GM19239 (cell line): ENCODE measurements at places on chromosomes 11 and 22.

DNA sequence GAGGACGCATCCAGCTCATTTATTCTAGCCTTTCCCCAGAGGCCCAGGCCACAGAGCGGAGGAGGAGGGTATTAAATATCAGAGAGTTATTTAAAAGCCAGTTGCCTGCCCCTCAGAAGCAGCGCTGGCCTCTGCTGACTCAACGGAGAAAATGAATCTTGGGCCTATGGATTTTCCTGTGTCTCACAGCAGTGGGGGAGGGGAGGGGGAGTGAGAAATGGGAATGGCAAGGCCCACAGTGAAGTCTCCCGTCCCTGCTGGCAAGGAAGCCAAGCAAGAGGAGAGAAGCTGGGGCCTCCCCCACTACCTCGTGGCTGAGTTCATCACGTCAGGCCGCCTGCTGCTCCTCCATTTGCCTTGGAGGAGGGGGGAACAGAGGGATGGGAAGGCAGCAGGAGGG is 4.5 kb upstream of the TPBGL start:
- no peak for DNase-seq

GRCh38 chr11:120494595-120494994 is 17.0 kb upstream of the GRIK4 start:
- DNase-seq: no peak

DNA sequence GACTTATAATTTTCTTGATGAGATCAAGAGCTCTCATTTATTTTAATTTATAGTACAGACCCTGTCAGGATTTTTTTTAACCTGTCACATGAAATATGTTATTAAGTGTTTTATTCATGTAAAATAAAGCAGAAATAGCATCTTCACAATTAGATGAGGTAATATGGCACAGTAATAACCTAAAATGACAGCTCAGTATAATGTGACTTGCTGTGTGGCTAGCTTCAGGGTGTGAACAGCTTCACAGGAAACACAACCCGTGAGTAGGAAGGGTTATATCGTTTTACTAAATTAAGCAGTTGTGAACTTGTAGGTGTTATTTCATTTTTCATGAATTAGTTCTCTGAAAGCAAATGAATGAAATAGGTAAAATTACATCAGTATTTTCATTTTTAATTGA is 366.9 kb upstream of the CHORDC1 start:
- no peak for DNase-seq

GRCh38 chr11:67400251-67400941 is 1.3 kb downstream of the PPP1CA start:
- no peak for DNase-seq

GRCh38 chr11:76288166-76288980 is 82.1 kb upstream of the WNT11 start:
- DNase-seq: no peak

GRCh38 chr11:88169471-88169870 is 5.8 kb downstream of the RAB38 start:
- DNase-seq: no peak

- no peak for DNase-seq
These were observed 101.2 kb downstream of the VPREB1 start for GRCh38 chr22:22345781-22346180.

DNA sequence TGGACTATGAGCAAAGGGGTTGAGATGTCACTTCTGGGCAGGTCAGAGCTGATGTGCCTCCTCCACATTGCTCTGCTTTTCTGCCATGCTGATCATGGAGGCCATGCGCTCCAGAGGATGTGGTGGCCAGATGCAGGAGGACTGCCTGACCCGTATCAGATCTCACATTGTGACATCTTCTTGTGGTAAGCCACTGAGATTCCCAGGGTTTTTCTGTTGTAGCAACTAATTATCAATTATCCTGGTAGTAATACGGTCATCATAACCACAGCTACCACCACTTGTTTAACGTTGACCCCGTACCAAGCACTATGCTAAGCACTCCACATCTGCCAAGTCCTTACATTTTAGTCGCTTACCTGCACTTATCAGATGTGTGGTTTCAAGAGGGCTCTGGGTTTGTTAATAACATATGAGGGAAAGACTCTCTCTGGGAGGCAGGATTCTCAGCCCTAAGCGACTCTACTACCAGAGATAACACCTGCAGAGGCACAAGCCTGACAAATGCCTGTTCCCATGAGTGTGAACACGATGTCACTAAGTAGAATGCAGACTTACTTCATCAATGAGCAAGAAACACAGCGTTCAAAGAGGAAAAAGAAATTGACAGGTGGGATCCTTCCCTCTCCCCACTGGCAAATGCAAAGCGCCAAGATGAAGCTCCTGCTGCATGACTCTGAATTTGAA is 63.6 kb upstream of the TIMP3 start:
- DNase-seq: no peak

DNA sequence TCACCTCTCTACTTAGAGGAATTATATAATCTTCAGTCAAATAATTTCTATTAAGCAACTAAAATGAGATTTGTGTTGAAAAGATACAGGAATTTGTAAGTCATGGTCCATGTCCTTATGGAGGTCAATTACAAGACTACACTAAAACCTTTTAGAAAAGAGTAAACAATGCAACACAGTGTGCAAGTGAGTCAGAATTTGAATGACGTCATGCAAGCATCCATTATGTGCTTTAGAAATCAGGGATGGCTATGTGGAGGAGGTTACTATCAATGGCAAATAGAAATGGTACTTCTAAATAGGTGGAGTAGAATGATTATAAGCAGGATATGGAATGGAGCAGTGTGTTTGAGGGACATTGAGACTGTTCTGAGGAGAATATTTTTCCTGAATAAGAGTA is 16.6 kb downstream of the OR10D3 start:
- no peak for DNase-seq

- no peak for DNase-seq
These were observed 285.2 kb downstream of the METTL15 start for GRCh38 chr11:28393348-28393747.

- no peak for DNase-seq
These were observed 32.1 kb downstream of the APOL5 start for GRCh38 chr22:35749808-35750207.

DNA sequence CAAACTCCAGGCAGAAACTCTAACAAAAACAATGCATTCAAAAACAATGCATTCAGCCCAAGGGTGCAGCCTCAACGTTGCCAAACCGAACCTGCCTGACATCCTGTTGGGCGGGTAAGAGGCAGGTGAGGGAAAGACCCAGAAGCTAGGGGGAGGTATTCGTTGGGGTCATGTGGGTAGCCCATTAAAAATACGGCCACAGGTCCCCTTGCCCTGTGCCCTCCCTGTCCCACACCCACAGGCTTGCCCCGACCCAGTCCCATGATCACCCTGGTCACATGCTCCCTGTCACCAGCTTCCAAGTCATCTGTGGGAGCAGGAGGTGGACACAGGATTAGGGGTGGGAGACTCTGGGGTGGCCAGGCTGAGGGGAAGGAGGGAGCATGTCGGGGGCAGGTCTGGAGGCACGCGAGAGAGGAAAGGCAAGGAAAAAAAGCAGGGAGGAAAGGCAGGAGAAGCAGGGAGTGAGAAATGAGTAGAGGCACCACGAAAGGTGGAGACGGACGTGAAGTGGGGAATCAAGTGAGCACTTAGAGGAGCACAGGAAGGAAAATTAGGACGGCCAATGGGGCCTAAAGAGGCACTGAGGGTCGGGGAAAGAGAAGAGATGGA is 683 bp downstream of the PLA2G6 start:
- DNase-seq: no peak

GRCh38 chr11:24716403-24716802 is 219.6 kb downstream of the LUZP2 start:
- DNase-seq: no peak

- no peak for DNase-seq
These were observed 59.3 kb upstream of the EIF3D start for GRCh38 chr22:36588285-36588684.

- peak; percentile 33 for DNase-seq
These were observed 40.7 kb downstream of the SFI1 start for GRCh38 chr22:31537019-31537535.

- no peak for DNase-seq
These were observed 3.9 kb downstream of the FDX1 start for GRCh38 chr11:110433393-110434333.

- DNase-seq: no peak
These were observed 75.4 kb upstream of the KCNQ1OT1 start for GRCh38 chr11:2775083-2775625.
